ENCODE measurements at places on chromosomes 13 and 19.

DNA sequence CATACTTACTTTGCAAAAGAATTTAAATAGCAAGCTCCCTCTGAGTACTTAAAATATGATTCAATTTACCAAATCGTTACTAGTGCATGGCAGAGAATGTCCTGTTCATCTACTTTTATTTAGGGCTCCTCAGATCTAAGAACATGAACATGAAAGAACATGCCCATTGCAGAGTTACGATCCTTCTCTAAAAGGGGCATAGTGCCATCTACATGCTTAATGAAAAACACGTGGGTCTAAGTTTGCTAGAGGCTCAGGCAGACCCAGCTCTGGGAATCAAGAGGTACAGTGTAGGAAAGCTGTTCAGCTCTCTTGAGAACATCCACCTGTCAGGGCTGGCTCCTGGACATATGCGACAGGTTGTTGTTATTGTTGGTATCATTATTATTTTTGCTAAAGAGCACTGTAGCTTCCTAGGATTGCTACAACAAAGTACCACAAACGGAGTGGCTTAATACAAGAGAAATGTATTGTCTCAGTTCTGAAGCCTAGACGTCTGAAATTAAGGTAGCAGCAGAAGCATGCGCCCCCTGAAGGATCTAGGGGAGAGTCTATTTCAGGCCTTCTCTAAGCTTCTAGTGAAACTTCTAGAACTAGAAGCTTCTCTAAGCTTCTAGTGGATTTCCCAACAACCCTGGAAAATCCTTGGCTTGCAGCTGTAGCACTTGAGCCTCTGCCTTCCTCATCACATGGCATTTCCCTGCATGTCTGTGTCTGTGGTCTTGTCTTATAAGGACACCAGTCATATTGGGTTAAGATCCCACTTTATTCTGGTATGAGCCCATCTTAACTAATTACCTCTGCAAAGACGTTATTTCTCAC is 133.9 kb downstream of the DCT start:
- no peak for ATAC-seq

DNA sequence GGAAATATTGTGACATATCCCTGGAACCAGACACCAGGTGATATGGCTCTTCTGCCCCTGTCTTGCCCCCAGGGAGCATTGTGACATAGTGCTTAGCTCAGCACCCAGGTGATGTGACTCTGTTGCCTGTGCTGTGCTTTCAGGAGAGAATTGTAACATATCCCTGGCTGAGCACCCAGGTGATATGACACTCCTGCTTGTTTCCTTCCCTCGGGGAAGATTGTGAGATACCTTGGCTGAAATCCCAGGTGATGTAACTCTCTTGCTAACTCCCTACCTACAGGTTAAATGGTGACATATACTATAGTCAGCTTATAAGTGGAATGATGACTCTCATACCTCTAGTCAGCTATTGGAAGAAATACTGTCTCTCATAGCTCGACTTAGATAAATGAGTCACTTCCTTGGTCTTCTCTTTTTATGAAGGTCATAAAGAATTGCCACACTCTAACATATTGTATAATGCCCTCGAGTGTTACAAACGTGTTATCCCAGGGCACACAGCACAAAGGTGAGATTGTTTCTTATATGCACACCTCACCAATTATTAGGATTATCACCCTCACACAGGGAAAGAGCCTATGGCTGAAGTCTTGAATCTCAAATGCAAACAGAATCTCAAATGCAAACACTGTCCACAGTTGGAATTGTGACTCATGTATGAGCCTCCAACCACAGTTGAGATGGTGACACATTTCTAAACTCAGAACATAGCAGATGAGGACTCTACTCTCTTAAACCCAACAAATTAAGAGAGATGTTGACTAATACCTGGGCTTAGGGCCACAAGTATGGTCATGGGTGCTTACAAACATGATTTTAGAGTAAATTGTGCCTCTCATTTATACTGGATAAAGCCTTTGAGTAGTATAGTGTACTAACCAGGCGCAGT is 32.7 kb upstream of the ZNF254 start:
- ATAC-seq, result peak; percentile 90

GRCh38 chr19:39676004-39676403 is 20.3 kb downstream of the LGALS16 start:
- ATAC-seq, result peak; percentile 62

DNA sequence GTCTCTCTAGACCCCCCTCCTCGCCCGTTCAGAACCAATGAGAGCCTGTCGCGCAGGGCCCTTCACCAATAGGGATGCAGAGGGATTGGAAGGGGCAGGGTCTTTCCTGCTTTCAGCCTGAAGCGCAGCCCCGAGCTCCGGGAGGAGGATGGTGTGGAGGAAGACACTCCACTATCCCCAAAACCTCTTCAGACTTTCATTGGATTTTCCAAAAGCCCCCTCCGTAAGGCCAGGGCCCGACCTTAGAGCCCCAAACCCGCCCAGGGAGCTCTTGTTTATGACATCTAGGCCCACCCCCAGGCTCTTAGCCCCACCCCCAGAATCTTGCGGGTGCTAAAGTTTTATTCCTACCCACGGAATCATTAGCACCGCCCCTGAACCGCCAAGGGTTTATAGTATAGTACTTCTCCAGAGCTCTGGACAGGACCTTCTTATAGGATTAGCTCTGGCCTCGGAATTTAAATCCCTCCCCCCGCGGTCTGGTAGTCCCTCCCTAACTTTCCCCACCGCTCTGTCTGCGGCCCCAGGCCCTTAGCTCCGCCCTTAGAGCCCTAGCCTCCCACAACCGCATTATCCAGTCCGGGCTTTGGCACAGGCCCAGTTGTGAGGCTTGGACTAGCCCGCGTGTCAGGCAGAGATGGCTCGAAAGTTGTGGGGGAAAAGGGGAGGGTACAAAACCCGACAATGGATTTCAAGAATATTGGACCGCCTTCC is 6.6 kb upstream of the EML2 start:
- peak; percentile 52 for ATAC-seq

All from activated T-helper 17 cell treated with anti-CD3 and anti-CD28 coated beads, Interleukin-2, amount 50 U/mL, for 72 hours (primary cell).